ENCODE measurements at places on chromosomes 12 and 14. TPM values are rescaled to one million over a fixed set of nuclear protein-coding genes. Genes with fewer than 3 reads are reported as not detected.

Gene CCDC196
- not detected for total RNA-seq

Gene MYF6
- not detected for total RNA-seq

Gene KLHL28
- total RNA-seq = 9.6 TPM

Gene PAX9
- total RNA-seq = 0.12 TPM

Gene EGLN3
- total RNA-seq = 1.3 TPM

Gene GPR162
- 4.3 TPM for total RNA-seq

Gene A2ML1
- not detected for total RNA-seq

Gene RNFT2
- total RNA-seq = 4.2 TPM

All from smooth muscle cell of the coronary artery (primary cell).